ENCODE measurements at places on chromosomes 7 and 10.

- DNase-seq = peak; percentile 81
These were observed 51.4 kb upstream of the PFKFB3 start for GRCh38 chr10:6151087-6151977.

- no peak for DNase-seq
These were observed 4.8 kb downstream of the CALML5 start for GRCh38 chr10:5494611-5495010.

- peak; percentile 39 for DNase-seq
These were observed 342.7 kb upstream of the ETV1 start for GRCh38 chr7:14332155-14332554.

- no peak for DNase-seq
These were observed 1.4 kb downstream of the PPP2R2D start for GRCh38 chr10:131902211-131902610.

DNA sequence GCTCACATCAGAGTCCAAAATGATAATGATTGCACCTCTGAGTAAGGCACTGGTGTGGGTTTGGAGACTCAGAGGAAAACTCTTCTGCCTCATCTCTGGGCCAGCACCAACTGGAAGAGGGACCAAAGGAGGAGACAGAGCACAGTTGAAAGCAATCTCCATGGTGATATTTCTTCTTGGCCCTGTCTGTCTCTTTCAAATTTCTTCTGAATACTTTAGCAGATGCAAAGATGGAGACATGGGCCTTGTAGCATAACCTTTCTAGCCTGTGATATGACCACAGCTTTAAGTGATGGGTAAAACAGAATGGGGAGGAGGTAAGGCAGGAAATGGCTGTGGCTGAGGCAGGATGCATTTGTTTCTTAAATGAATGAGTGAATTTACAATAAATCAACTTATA is 12.2 kb upstream of the GIMAP7 start:
- no peak for DNase-seq

- no peak for DNase-seq
These were observed 44.9 kb downstream of the VIPR2 start for GRCh38 chr7:159099711-159100231.

DNA sequence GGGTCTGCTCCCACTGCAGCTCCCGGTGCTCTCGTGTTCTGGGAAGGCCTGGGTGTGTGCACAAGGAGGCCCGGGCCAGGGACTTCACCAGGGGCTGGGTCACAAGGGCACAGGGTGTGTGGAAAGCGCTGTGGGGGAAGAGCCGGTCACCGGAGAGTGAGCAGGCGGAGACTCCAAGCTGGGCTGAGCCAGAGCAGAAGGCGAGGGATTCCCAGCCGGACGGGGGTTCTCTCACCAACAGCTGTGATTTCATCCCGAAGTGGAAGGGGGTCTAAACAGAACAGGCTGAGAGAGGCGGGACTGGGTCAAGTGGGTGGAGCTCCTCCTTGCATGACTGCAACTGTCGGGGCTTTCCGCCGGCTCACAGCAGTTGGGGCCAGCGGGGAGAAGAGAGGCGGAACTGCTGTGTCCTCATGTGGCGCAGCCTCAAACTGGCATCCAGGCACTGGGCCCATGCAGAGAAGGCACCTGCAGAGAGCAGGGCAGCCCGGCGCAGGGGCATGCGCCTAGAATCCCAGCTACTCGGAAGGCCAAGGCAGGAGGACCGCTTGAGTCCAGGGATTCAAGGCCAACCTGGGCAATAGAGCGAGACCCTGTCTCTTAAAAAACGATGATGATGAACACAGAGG is 7.6 kb upstream of the ORAI2 start:
- peak; percentile 38 for DNase-seq

GRCh38 chr10:124587811-124588211 is 126.2 kb downstream of the LHPP start:
- no peak for DNase-seq

GRCh38 chr7:17830206-17830605 is 110.1 kb downstream of the SNX13 start:
- peak; percentile 32 for DNase-seq

DNA sequence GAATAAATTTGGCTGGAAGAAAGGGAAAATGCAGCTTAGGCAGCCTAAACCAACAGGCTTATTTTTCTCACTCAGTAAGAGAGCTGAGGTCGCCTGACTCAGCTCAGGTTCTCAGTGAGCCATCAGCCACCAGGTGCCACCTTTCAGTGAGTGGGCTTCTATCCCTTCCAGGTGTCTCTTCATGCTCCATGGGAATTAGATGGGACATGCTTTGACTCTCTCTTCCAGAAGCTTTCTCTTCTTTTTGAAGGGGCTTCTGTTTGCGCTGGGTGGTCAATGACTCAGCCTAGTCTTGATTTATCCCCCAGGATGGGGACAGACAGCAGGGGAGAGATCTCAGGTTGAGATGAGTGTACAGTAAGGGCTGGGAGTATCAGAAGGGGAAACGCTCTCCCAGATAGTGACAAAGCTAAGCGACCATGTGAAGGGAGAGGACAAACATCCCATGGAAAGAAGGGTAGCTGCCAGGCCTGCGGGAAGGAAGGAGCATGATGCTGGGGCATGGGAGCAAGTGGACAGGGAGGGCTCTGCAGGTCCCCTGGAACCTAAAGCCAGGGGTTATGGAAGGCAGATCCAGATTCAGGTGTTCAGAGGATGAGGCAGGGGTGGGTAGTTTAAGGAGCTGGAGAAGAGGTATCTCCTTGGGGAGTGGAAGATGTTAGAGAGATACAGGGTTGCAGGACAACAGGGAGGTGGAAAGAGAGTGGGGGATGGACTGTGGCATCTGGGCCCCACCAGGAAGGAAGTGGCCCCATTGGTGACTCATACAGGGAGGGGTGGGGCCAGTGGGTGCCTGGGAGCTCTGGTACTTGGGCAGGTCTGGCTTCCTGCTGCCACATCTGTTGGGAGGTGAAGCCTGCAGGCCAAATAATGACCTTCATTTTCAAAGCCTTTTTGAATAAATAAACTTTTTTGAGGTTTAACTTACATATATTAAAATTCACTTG is 32.5 kb downstream of the OGDH start:
- DNase-seq = peak; percentile 68

GRCh38 chr7:115558161-115558560 is 472.4 kb downstream of the TFEC start:
- peak; percentile 75 for DNase-seq

DNA sequence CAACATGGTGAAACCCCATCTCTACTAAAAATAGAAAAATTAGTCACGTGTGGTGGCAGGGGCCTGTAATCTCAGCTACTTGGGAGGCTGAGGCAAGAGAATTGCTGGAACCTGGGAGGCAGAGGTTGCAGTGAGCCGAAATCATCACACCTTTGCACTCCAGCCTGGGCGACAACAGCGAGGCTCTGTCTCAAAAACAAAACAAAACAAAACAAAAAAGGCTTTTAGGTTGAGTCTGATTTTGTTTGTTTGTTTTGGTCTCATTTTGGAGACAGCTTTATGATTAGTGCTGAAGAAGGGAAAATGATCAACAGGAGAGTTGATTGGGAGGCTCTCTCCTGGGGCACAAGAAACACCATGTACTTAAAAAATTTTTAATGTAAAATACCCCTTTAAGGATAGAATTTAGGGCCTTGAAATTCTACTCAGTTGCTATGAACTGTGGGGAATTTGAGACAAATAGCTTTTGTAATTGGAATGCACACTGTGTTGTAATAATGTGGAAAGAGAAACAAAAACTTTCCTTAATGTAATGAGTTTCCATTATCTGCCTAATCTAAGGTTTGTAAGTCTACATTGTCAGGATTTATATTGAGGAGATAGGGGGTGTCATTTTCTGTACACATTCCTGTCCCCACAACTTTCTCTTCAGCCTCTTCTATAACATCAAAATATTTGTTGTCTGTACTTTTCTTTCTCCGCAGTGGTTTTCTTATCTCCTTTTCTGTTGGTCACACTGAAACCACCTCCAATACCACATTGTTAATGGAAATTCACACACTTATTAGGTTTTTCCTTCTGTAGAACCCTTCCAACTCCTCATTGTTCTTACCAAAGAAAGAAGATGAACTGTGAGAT is 41.3 kb downstream of the ARID5B start:
- DNase-seq = peak; percentile 86

- DNase-seq = no peak
These were observed 135.9 kb downstream of the PAXIP1 start for GRCh38 chr7:154867068-154867467.
